ENCODE measurements at places on chromosomes 6 and 20.
A peak's percentile ranks its signal among the peaks of the same experiment; 100 is the strongest.

GRCh38 chr6:81623106-81623759 is 129.2 kb downstream of the TENT5A start:
- no peak for DNase-seq

DNA sequence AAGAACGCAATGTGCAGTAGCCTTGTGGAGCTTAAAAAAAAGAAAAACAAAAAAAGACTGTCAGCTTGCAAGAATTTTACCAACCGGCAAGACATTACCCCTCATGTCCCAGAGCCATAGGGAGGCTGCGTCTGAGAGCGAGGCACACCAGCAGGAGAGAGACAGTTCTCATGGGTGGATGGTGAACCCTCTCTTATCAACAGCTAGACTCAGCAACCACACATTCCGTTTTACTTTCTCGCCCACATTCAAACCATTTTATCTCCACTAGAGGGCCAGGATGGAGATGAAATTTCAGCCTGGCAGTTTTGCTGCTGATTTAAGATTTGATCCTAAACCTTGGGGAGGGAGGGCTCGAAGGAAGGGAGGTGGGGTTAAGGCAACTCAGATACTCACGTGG is 247.0 kb downstream of the ATXN1 start:
- peak; percentile 42 for DNase-seq

GRCh38 chr6:82584194-82584695 is 220.6 kb downstream of the TPBG start:
- DNase-seq = no peak

DNA sequence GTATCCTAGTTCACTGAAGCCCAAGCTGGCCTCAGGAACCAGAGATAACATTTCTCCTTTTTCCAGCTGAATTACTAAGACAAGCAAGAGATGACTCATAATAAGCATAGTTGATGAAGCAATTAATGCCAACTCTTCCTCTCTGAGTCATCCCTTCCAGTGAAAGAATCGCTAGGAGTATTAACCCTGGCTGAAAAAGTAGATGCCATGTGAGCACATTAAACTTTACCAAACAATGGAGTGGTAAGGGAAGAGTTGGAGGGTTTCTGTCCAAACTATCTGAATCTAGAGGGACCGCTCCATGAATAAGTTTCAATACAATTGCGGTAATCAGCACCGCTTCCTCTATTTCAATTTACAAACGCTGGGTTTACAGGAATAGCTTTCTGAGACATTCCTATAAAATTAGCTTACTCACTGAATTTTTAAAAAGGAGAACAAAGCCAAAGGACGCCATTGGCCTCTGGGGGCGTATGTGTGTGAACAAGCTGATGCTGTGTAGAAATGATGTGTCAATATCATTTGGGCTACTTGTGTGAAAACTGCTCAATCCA is 48.3 kb downstream of the ATXN1 start:
- peak; percentile 31 for DNase-seq

GRCh38 chr6:28207510-28208110 is 17.5 kb upstream of the ZSCAN9 start:
- peak; percentile 64 for DNase-seq
